Stimulated activated CD8-positive, alpha-beta memory T cell treated with anti-CD3 and anti-CD28 coated beads, Interleukin-7, amount 100 ng/mL, for 1 hour (primary cell): ENCODE measurements at places on chromosomes 2 and 18.

DNA sequence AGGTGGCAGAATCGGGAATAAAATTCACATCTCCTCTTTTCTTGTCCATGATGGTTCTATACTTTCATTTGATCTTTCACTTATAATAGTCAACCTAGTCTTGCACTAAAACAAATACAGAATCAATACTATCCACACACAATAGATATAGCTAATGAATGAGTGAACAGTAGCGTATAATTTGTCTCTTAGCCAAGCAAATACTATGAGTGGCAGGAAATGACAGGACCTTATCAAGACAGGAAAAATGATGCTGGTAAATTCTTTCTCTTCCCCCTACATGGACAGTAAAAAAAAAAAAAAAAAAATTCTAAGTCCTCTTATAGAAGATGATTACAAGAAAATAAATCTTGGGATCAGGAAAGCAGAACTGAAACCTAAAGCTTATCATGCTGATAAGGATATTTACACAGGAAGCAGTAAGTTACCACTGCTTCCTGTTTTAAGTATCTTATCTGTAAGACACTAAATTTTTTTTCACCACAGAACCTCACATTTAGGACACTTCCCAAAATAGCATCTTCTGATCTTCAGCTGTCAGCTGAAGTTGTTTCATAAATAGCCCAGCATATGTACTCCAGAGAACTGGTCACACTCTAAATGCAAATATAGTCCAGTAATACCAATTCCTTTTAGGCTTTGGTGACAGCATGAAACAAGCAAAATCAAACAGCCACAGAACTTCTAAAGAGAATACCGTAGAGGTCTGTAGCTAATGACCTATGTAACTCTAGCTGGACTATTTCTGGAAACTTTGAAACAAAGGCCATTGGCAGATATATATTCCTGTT, 27.0 kb downstream of the IRS1 start:
- DNase-seq: no peak

GRCh38 chr18:79245517-79246001, 150.2 kb upstream of the NFATC1 start:
- peak; percentile 9 for DNase-seq

GRCh38 chr18:79208906-79209305, 139.7 kb downstream of the ATP9B start:
- DNase-seq: no peak

- no peak for DNase-seq
Measured at GRCh38 chr2:223563462-223563861, 38.7 kb downstream of the SCG2 start.
